ENCODE measurements at places on chromosomes 11 and 22.

GRCh38 chr11:111549196-111549868 lies 8.8 kb downstream of the LAYN start:
- DNase-seq, result no peak

GRCh38 chr11:7612661-7613393 lies 60.5 kb downstream of the CYB5R2 start:
- no peak for DNase-seq

- no peak for DNase-seq
Observed at GRCh38 chr22:48459859-48460823, 1367.5 kb downstream of the BRD1 start.

DNA sequence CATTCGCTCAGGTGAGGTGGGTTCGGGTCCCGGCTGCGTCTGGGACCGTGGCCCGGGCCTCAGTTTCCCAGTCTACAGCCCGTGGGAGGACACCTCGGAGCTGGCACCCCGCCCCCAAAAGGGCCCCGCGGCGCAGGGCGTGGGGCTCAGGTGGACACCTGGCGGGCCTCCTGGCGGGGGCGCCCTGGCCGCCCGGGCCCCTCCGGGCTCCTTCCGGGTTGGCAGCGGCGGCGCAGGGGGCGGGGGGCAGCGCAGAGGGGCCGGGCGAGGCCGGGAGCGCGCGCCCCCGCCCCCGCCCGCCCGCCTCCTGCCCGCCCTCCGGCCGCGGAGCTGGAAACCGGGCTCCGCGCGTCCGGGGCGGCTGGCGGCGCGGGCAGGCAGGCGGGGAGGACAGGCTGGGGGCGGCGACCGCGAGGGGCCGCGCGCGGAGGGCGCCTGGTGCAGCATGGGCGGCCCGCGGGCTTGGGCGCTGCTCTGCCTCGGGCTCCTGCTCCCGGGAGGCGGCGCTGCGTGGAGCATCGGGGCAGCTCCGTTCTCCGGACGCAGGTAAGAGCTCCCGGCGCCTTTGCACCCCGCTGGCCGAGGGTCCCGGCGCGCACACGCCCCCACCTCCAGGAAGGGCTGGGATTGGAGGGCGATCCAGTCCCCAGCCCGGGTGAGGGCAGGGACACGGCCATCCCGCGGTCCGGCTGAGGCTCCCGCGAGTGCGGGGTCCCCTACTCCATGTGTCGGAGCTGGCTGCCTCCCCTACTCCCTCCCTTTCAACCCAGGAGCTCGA lies at the start of gene EMID1:
EMID1 (plus strand) TSS at position 303 of the 778 bp plus-strand sequence; CDS start at position 446, 143 bp downstream.
- DNase-seq, result no peak

DNA sequence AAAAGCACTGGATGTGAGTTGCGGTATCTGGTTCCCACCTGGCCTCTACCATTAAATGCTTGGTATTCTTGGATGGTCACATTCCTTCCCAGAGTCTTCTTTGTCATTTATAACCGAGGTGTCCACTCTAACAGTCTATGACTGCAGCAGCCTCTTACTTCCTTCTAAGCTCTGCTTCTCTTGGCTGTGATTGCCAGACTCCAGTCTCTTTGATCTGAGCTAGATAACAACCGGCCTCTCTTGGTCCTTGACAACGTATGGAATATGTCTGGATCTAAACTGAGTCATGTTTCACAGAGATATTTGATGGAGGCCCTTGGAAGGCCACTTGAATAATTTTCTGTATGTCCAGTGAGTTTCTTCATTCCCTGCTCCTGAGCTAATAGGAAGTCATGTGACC lies 141.6 kb upstream of the TENM4 start:
- no peak for DNase-seq

- DNase-seq, result no peak
Observed at GRCh38 chr11:102591160-102591718, 33.9 kb downstream of the MMP20 start.

- DNase-seq, result no peak
Observed at GRCh38 chr11:131372234-131372962, 2.0 kb downstream of the NTM start.

DNA sequence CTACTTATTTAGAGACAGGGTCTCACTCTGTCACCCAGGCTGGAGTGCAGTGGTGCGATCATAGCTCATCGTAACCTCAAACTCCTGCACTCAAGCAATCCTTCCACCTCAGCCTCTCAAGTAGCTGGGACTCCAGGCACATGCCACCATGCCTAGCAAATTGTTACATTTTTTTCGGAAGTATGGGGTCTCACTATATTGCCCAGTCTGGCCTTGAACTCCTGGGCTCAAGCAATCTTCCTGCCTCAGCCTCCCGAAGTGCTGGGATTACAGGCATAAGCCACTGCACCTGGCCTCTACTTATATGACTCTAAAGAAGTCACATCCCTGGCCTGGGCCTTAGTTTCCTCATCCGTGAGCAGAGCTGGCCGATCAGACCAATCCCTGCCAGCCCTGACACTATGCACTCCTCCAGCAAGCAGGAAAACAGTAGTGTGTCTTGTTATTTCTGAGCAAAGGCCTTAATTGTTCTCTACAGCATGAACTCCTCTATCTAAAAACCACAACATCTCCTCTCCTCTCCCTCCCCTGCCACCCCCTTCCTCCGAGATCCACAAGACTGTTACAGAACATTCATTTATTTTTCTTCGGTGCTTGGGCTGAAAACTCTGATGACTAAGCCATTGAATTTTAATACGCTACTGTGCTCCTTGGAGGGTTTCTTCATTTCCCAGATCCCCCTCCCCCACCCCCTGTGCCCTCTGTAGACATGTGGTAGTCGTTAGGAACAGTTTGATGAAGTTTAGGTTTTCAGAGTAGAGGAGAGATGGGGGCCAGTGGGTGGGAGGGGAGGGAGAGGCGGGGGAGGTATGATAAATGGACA lies 91.5 kb downstream of the ABTB2 start:
- DNase-seq, result no peak

DNA sequence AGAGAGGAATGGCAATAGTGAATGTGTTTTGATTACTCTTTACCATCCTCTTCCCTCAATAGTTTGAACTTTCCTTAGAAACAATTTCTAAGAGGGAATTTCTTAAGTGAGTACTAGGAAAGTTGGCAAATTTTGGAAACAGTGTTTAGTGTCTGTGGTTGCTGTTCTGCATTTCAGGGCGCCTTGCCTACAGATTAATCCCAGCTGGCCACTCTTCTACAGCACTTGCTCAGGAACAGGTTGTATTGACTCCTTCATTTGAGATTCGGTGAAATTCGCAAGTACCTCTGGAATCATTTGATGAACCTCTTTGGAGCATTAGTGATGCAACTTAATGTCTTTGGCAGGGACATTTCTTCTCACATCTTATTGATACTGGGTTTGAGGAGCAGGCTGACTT lies 28.3 kb downstream of the JAM3 start:
- no peak for DNase-seq

DNA sequence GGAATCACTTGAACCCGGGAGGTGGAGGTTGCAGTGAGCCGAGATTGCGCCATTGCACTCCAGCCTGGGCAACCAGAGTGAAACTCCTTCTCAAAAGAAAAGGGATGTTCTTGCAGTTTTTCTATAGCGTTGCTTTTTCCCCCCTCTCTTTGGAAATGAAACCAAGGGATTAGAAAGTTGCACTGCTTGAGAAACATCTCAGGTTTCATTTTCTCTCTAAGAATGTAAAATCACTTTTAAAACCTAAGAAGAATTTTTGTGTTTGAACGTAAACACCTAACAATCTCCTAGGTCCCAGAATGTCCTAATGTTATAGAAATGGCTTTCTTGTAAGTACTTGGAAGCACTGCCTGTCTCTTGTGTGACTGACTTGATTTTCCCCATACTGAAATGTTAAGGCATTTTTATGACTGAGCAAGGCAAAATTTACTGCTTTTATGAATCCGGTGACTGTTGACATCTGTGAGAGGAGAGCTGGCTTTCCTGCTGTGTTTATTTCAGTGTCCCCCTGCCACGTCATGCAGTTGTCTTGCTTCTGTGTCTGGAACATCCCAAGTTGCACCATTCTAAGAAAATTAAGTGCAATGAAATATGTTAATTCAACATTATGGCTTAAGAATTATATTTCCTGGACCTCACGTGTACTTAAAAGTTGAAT lies 37.7 kb downstream of the NF2 start:
- no peak for DNase-seq

- no peak for DNase-seq
Observed at GRCh38 chr22:20621162-20621561, 113.8 kb downstream of the MED15 start.

- no peak for DNase-seq
Observed at GRCh38 chr22:49779853-49780697, 47.6 kb downstream of the BRD1 start.

DNA sequence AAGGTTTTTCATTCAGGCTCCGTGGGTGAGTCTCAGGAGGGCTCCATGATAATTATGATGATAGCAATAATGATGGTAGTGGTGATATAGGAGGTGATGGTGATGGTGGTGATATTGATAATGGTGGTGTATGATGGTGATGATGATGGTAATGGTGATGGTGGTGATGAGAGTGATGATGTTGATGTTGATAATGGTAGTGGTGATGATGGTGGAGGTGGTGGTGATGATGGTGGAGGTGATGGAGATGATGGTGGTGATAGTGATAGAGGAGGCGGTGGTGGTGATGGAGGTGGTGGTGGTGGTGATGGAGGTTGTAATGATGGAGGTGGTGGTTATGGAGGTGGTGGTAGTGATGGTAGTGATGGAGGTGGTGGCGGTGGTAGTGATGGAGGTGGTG lies 79.4 kb downstream of the MPPED1 start:
- no peak for DNase-seq

- no peak for DNase-seq
Observed at GRCh38 chr11:10453261-10453660, 1.8 kb upstream of the AMPD3 start.

DNA sequence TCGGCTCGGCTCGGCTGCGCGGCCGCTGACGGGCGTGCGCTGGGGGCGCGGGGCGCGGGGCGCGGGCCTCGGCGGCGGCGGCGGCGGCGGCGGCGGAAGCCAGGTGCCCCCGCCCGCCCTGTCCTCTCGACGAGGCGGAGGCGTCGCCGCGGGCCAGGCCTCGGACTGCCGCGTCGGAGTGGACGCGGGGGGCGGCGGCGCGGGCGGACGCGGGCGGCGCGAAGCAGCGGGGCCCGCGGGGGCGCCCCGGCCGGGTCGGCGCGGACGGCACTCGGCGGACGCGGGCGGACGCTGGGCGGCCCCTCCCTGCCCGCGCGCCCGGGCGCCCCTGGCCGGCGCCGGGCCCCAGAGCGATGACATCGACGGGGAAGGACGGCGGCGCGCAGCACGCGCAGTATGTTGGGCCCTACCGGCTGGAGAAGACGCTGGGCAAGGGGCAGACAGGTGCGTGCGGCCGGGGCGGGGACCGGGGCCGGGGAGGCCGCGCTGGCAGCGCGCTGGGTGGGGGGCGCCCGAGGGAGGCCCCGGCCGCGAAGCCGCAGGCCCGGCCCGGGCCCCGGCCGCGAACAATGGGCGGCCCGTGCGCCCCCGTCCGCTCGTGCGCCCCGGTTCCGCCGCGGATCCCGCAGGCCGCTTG lies at the start of gene BRSK2:
BRSK2 (plus strand) TSS at position 3 of the 637 bp plus-strand sequence; CDS start at position 354, 351 bp downstream.
- no peak for DNase-seq

DNA sequence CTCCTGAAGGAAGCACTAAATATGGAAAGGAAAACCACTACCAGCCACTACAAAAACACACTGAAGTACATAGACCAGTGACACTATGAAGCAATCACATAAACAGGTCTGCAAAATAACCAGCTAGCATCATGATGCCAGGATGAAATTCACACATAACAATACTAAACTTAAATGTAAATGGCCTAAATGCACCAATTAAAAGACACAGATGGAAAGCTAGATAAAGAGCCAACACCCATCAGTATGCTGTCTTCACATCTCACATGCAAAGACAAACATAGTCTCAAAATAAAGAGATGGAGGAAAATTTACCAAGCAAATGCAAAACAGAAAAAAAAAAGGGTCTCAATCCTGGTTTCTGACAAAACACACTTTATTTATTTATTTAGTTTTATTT lies 171.7 kb downstream of the TTC28 start:
- no peak for DNase-seq

DNA sequence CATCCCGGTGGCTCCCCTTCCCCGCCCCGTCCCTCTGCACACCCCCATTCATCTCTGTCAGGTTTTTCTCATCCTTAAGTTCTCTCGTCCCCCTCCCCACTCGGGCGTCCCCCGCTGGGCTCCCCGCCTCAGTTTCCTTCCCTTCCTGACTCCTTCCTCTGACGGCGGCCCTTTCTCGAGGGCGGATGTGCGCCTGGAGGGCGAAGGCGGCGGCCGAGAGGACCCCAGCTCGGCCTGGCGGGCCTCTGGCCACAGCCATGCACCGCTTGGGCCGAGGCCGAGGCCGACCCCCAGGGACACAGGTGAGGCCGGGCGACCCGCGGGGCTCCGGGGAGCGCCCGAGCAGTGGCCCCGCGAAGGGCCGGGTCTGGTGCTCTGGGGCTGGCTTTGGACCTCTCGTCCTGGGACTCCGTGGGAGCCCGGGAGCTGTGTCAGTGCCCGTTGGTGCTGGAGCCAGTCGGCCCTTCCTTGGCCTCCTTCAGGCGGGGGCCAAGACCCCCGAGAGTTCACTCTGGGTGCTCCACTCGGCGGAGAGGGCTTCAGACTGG lies 2.9 kb downstream of the PHLDB1 start:
- DNase-seq, result no peak

- DNase-seq, result no peak
Observed at GRCh38 chr11:122616718-122617117, 38.8 kb upstream of the UBASH3B start.

- no peak for DNase-seq
Observed at GRCh38 chr22:39996732-39997131, 2.0 kb downstream of the FAM83F start.

- DNase-seq, result no peak
Observed at GRCh38 chr22:39175353-39176142, 23.1 kb upstream of the CBX7 start.

- no peak for DNase-seq
Observed at GRCh38 chr11:27649800-27650199, 50.5 kb downstream of the BDNF start.

GRCh38 chr11:79092791-79093353 lies 348.0 kb downstream of the TENM4 start:
- DNase-seq, result no peak

DNA sequence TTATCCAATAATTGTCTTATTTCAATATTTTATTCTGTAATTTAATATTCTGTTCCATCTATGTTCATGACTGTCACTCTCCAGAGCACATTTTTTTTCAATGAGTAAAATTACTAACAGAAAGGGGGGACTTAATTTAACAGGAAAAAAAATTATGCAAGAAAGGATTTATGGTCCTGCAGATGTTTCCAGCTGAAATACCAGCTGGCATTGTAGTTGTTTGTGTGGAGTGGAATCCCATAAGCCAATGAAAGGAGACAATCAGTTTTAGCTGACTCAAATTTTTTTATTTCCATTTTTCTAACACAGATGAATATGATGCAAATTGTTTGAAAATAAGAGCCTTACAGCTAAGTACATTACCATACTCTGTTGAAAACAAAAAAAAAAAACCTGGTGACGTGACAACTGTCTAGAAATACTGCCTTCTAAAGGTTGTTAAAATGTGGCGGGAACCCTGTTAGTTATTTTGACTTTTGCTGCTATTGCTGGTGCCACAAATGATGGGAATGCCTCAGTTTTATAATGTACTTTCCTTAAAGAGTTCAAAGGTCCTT lies 389.1 kb downstream of the ETS1 start:
- no peak for DNase-seq

- DNase-seq, result no peak
Observed at GRCh38 chr11:876545-876944, 33.9 kb downstream of the TSPAN4 start.
